Glomerular endothelial cell (primary cell): ENCODE measurements at places on chromosomes 1 and 21.

DNA sequence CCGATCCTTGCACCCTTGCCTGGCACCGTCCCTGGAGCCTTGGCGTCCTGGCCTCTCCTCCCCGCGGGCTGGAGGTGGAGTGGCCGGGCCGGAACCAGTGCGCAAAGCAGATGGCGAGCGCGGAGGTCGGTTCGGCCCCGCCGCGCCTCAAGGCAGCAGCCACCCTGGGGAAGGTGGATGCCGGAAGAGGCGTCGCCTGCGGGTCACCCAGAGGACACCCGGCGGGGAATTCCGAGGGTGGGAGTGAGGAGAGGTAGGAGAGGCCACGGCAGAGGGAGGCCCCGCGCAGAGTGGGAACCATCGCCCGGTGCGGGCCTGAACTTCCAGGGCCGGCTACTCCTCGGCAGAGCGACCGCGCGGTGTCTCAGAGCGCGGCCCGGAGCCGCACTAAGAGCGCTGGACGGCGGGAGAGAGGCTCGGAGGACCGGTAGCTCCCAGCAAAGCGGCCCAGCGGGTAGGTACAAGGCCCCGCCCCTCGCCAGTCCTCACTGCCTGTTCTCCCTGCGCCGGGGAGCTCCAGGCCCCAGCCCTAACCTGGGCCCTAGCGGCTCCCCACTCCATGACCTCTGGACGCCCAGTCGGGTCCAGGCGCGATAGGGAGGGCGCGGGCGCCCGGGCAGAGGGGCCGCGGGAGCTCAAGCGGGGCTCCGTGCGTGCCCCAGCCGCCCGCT, at the start of gene RNF207:
TSS of gene RNF207 (plus strand) at position 271 of the 671 bp plus-strand sequence. CDS start 417 bp downstream, outside the sequence.
- no peak for DNase-seq

- no peak for DNase-seq
Measured at GRCh38 chr1:84398175-84399155, at the start of gene DNASE2B. TSS of gene DNASE2B (plus strand) at chr1:84398484. CDS start at chr1:84398565, 81 bp downstream.

DNA sequence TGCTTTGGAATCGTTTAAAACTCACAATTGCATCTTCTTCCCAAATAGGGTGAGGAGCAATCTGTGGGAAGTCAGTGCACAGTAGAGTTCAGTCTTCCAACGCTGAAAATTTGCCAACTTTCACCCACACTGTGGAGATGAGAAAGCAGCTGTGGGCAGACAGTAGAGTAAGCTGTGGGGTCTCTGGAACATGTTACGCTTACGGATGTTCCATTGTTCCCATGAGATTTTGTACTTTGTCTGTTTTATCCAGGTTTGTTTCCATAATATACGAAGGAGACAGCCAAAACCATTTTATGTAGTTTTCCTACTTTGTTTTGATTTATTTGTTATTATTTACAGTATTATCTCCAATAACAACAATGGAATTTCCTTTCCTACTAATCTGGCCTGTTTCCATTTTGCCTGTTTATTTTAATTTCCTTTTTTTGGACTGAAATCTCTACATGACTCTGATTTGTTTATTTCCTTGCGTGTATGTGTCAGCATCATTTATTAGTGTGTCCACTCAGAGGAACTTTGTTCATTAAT, 65.1 kb upstream of the RGL1 start:
- DNase-seq, result no peak

DNA sequence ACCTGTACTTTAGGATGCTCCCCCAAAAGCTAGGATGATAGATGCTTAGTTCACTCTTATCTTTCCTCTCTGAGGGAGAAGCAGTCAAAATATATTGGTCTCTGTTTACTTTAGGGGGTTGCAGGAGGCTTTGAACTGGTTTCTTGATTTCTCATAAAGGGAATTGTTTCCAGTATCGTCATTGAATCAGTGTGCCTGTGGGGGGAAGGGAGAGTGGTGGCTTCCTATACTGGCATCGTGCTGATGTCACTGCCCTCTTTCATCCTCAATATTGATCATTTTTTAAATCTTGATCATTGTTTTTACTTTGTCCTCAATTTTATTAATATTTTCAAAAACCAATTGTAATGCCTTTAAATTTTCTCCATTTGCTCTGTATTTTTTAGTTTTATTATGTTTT, 40.2 kb upstream of the CFHR3 start:
- DNase-seq, result no peak

DNA sequence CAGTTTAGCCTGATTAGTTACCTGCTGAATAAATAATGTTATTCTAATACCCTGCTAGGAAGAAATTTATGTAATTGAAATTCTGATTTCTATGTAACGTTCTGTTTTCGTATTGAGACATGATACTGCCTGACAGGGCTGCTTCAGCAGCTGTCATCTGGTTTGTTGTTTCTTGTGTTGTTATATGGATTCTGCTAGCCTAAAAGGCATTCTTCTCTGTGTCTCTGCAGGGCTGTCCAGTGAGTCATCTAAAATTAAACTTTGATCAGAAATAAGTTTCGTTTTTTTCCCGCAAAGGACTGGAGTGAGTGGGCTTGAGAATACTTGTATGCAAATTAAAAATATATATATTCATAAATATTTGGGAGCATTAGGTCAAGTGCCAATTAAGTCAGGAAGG, 93.0 kb downstream of the DYRK1A start:
- DNase-seq, result no peak

GRCh38 chr1:211490821-211491415, 1.0 kb downstream of the RD3 start:
- no peak for DNase-seq

- no peak for DNase-seq
Measured at GRCh38 chr1:197342669-197343068, 74.6 kb downstream of the CRB1 start.

- DNase-seq, result peak; percentile 48
Measured at GRCh38 chr21:38733972-38734546, 71.7 kb upstream of the ETS2 start.

DNA sequence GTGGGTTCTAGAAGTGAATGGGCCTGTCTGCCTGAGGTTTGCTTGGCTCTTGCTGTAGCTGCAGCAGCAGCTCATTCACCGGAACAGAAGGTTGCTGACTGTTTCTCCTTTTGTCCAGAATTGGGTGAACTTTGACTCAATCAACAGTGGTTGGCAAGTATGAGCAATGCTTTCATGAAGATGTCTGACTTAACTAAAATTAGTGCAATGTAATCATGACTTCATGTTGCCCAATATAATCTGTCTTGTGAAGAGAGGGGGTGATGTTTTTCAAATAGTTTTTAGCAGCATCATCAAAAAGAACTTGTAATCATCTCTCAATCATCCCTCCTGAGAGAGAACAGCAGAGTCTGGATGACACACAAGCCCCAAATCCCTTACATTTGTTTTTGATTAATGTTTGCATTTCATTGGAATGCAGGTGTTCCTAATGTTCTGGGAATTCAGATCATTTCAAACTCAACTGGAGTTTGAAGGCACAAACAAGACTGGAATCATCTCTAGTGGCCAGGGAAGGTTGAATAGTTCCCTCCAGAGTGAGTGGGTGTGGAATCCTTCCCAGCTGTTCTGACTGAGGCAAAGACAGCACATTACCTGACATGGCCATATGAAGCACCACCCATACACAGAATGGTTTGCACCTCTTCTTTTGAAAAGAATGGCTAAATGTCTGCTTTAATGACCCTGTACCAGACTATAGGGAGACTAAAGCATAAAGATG, 82.9 kb downstream of the HLX start:
- DNase-seq, result no peak

- no peak for DNase-seq
Measured at GRCh38 chr1:111647736-111648135, 28.1 kb downstream of the RAP1A start.

- DNase-seq, result no peak
Measured at GRCh38 chr1:178477841-178478240, 18.9 kb downstream of the CLEC20A start.

- DNase-seq, result no peak
Measured at GRCh38 chr21:26958788-26959187, 8.1 kb downstream of the ADAMTS5 start.

- no peak for DNase-seq
Measured at GRCh38 chr1:47849591-47850261, 147.5 kb downstream of the TRABD2B start.

- DNase-seq, result no peak
Measured at GRCh38 chr1:7550261-7550865, 220.7 kb upstream of the VAMP3 start.

DNA sequence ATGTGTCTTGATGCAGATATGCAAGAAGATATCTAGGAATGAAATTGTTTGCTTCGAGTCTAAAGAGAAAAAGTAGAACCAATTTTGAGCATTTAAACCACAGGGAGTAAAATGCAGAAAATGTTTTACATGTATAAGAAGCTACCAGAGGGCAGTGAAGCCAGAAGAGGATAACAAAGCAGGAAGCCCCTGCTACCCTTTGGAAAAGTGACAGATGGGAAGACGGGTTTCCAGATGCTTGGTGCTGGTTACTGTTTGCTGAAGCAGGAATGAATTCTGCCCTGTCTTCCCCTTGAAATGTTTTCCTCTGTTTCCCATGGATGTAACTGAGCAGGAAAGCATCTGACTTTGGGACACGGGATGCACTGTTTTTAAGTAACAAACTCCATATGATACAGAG, 822.2 kb downstream of the MRPL39 start:
- no peak for DNase-seq

DNA sequence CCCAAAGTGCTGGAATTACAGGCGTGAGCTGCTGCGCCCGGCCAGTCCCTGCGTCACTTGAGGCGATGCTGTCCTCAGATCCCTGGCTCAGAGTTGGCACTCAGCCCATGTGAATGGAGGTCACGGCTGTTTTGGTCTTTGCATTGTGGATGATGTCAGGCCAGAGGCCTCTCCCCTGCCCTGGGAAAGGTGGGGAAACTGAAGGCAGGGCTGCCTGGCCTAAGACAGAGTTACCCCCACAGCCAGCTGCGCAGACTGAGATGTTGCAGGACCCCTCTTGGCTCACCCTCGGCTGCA, 821 bp downstream of the MASP2 start:
- no peak for DNase-seq

- no peak for DNase-seq
Measured at GRCh38 chr1:167542109-167543032, 11.2 kb downstream of the CREG1 start.

GRCh38 chr1:58794585-58794984, 10.7 kb upstream of the JUN start:
- no peak for DNase-seq

DNA sequence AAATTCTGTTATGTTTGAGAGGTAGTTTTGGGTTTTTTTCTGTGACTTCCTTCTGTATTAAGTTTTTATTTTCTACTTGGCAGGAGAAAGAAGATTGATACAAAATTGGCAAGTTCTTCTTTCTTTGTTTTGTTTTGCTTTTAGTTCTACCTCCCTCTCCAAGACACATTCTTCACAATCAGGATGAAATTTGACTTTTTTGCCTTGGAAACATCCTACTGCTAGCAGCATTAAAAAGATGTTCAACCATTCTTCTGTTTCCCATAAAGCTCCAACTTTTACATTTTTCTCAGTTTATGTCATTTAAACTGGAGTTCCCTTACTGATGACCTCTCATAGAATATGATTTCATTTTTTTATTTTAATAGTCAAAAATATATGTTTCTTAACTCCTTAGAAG, 234.8 kb downstream of the NCAM2 start:
- DNase-seq, result no peak

- no peak for DNase-seq
Measured at GRCh38 chr1:225509376-225509707, 81.5 kb upstream of the LBR start.
